GM23248 (cell line): ENCODE measurements at places on chromosomes 6 and 20. TPM values are rescaled to one million over a fixed set of nuclear protein-coding genes. Genes with fewer than 3 reads are reported as not detected.

Gene GINS1
- polyA plus RNA-seq: 4.4 and 5.2 TPM in 2 replicates

Gene SNTA1
- 10.2 and 11.2 TPM in 2 replicates for polyA plus RNA-seq

Gene TFAP2A
- 7.2 and 8.4 TPM in 2 replicates for polyA plus RNA-seq

Gene BANF2
- not detected in 2 replicates for polyA plus RNA-seq

Gene C20orf96
- 4.0 and 4.5 TPM in 2 replicates for polyA plus RNA-seq

Gene PTK6
- polyA plus RNA-seq: 0.06 TPM in 1 of 2 replicates, not detected in the other

Gene MYH7B
- polyA plus RNA-seq: 0.13 and 0.49 TPM in 2 replicates

Gene HEY2
- 0.13 TPM in 1 of 2 replicates, not detected in the other for polyA plus RNA-seq

Gene BPIFB2
- not detected in 2 replicates for polyA plus RNA-seq

Gene ZSCAN26
- polyA plus RNA-seq: 14.1 and 15.0 TPM in 2 replicates

Gene ACSS1
- 0.61 and 0.94 TPM in 2 replicates for polyA plus RNA-seq

Gene HLA-C
- polyA plus RNA-seq: 244 and 255 TPM in 2 replicates

Gene RREB1
- 6.4 and 7.5 TPM in 2 replicates for polyA plus RNA-seq

Gene SLC22A2
- not detected in 2 replicates for polyA plus RNA-seq

Gene POPDC3
- 46.1 and 48.6 TPM in 2 replicates for polyA plus RNA-seq

Gene BLOC1S5
- polyA plus RNA-seq: 14.0 and 14.1 TPM in 2 replicates

Gene GABBR1
- polyA plus RNA-seq: 5.8 and 6.1 TPM in 2 replicates
